Inflammatory macrophage (primary cell): ENCODE measurements at places on chromosomes 7 and 10.

GRCh38 chr7:149859369-149859768 is 14.4 kb upstream of the ATP6V0E2 start:
- DNase-seq, result no peak

DNA sequence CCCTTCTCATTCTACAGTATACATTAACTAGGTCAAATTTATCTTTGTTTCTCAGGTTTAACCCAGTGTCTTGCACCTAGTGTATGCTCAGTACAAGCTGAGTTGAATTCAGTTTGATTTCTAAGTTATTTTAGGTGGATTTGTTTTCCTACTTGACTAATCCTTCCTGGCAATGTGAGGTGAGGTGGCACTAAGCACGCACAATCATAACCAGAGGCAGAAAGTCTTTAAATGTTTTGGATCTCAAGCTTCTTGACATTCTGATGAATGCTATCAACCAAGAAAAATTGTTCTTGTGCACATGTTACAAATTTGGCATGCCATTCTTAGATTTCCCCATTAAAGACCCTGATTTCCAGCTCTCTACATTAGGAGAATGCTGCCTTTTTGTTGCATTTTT is 3.2 kb downstream of the BZW2 start:
- DNase-seq, result no peak

DNA sequence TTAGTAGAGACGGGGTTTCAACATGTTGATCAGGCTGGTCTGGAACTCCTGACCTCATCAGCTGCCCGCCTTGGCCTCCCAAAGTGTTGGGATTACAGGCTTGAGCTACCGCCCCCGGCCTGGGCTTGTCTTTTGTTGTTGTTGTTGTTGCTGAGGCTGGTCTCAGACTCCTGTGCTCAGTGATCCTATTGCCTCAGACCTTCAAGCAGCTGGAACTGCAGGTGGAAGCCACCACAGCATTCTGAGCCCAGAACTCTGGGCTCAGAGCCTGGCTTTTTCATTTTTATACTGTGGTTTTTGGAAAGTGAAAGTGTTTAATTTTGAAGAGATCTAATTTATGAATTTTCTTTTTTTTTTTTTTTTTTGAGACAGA is 16.2 kb upstream of the DNAJB6 start:
- DNase-seq, result peak; percentile 91

DNA sequence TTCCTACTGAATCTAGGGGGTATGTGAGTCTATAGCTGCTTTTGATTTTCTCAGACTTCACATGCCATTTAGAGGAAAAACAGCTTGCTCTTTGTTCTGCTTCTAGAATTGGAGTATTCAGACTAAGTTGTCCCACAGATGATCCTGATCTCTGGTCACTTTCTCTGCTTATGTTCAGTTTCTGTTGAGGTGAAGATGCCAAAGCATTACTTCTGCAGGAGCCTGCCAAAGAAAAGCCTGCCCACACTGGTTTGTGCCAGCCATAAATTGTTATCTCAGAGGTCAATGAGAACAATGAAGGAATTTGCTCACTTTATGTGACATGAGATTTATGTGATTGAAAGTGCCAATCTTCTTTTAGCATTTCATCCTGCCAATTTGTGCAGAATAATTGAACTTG is 163.6 kb downstream of the CDK14 start:
- DNase-seq, result no peak

GRCh38 chr7:131019351-131019750 is 285.3 kb upstream of the KLF14 start:
- DNase-seq, result no peak

DNA sequence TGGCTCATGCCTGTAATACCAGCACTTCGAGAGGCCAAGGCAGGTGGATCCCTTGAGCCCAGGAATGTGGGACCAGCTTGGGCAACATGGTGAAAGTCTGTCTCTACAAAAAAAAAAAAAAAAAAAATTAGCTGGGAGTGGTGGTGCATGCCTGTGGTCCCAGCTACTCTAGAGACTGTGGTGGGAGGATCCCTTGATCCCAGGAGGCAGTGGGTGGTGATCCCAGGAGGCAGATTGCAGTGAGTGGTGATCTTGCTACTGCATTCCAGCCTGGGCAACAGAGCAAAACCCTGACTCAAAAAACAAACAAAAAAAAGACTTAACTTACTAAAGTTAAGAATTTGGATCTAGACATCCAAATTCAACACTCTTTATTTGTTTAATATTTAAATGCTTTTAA is 10.2 kb upstream of the ADO start:
- no peak for DNase-seq

DNA sequence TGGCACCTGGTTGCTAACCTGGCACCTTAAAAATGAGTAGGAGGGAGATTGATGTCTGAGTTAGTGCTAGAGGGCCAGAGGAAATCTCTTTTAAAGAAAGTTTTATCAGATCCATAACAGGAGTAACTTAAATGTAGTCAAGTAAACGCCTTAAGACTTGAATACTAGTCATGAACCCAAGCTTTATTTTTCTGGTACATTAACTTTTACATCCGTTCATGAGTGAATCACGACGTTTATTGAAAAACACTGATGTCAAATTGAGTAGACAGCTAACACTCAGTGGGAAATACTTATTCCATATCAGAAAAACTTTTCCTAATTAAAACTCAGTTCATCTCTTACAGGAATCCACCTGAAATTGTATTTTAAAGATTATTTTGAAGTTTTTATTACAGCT is 6.9 kb upstream of the LAMB1 start:
- no peak for DNase-seq

DNA sequence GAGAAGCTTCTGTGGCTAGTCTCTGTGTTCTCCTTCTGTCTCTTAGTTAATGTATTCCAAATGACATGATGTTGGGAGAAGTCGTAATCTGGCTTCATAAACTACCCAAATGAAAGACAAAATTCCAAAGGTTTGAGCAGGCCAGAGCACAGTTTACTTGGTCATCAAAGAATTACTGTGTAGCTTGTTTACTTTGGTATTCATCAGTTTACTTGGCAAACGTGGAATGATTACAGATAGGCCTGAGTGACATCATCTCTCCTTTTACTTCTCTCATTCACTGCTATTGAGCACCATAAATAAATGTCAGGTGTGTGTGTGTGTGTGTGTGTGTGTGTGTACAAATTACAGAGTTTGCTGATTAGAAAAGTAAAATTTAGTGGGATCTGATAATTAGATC is 327.3 kb downstream of the PHTF2 start:
- DNase-seq, result no peak

DNA sequence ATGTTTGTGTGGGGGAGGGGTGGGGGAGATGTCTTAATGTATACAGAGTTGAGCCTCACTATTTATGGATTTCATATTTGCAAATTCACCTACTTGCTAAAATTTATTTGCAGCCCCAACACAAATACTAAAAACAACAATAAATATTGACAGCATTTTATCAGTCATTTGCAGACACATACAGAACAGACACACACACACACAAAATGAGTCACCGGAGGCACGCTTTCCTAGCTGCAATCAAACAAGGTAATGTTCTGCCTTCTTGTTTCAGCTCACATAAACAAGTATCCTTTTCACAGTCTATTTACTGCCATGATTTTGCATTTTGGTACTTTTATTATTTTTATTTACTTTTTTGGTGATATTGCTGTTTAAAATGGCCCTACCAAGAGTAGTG is 88.5 kb downstream of the IPMK start:
- DNase-seq, result no peak

GRCh38 chr10:11678074-11678793 is 63.9 kb upstream of the ECHDC3 start:
- peak; percentile 76 for DNase-seq

DNA sequence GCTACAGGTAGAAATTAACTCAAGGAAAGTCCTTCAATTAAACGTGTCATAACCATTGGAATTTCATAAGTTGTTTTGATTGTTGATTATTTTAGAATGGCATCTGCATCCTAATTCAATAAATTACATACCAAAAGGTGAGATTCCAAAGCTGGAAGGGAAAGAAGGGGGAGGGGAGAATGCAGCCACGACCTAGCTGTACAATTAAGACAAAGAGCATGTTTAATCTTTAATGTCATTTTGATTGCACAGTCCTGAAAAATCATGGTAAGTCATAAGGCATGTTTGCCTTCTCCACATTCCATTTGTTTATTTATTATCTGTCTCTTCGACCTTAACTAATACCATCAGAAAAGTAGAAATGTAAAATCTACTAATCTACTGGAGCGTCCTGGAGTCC is 358.1 kb downstream of the FRMD4A start:
- no peak for DNase-seq

- DNase-seq, result no peak
Measured at GRCh38 chr7:4091767-4092166, 590.3 kb upstream of the FOXK1 start.

DNA sequence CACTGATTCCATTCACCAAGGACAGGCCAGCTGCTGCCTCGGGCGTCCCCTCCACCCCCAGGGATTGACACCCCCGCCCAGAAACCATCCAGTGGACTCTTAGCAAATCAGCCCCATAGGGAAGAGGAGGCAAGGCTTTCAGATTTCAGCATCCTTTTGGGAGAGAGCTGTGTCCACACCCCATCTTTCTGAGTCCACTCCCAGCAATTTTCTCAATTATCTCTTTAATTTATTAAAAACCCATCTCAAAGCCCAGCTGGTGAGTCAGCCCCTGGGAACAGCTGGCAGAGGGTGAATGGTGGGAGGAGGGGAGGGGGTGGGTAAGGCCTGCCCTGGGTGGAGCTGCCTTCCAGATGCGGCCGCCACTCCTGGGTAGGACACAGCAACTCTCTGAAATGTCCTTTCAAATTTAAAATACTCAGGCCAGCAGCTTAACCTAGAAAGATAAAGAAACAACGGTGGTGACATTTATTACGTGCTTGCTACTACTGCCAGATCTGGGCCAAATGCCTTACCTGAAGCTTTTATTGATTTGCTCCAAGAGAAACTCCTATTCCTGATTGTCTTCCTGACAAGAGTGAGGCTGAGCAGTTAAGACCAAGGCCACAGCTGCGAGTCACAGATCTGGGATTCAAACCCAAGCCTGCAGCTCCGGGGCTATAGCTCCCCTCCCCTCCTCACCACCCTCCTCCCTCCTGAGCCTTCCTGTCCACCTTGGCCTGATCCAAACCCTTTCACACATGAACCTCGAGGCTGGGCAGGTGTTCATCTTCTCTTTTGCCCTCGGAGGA is 120.4 kb downstream of the RGS10 start:
- no peak for DNase-seq

DNA sequence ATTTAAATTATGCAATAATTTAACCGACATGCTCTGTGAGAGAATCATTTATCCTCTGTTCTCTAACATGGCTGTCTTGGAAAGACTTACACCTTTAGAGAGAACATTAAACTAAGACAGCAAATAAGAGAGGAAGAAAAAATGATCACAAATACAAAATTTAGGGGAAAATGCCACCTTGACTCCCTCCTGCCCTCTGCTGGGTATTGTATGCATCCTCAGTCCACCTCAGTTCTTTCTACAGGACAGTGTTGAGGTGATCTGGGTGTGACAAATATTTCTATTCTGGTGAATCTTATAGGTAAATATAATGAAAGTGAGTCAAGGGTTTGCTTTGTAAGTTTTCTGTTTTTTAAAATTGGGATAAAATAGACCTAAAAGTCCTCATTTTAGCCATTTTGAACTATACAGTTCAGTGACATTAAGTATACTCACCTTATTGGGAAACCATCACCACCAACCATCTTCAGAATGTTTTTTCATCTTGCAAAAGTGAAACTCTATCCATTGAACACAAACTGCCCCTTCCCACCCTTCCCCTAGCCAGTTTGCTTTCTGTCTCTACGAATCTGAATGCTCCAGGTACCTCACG is 61.5 kb upstream of the ELMO1 start:
- peak; percentile 30 for DNase-seq

DNA sequence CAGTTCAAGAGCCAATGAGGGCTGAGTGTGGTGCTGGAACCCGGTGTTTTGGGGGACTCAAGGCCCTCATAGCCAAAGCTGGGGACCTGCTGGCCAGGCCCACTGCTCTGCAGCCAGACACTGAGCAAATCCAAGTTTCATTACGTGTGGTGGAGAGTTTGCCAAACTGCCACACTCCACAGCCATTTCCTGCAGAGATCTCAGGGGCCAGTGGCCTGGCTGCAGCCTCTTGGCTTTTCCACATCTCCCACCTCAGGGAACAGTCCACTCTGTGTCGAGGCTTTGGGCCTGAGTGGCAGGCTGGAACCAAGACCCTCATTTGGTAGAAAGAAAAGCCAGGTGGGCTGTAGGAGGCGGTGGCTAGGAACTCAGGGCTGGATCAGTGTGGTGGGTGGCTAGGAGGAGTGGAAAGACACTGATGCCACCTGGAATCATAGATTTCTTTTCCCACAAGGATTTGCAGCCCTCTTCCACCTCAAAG is 3.2 kb downstream of the HOXA11 start:
- no peak for DNase-seq

DNA sequence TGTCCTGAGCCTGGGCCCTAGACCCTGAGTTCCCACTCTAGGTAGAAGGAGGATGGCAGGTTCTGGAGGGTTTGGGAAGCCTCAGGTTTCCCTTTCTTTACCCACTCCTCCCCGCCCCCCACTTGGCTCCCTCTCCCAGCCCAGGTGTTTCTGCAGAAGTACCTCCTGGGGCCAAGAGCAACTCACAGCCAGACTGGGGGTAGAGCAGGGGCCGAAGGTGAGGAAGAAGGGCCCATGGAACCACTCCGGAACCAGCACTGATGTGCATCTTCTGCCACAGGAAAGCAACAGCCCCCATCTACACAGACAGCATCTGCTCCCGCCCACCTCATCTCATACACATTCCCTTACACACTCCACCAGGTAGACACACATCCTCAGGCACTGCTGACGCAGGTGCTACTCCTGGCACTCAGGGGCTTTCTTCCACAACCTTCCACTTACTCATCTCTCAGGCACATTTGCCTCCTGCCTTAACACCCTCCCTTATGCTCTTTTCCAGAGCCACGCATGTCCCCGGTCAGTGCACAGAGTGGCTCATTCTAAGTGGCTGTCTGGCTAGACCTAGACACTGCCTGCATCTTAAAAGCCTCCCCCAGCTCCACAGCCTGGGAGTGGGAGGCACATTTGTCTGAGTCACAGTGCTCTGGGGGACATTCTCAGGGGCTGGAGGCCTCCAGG is 1.8 kb downstream of the EPHB6 start:
- DNase-seq, result no peak

- DNase-seq, result no peak
Measured at GRCh38 chr10:94578790-94579189, 33.2 kb downstream of the HELLS start.

DNA sequence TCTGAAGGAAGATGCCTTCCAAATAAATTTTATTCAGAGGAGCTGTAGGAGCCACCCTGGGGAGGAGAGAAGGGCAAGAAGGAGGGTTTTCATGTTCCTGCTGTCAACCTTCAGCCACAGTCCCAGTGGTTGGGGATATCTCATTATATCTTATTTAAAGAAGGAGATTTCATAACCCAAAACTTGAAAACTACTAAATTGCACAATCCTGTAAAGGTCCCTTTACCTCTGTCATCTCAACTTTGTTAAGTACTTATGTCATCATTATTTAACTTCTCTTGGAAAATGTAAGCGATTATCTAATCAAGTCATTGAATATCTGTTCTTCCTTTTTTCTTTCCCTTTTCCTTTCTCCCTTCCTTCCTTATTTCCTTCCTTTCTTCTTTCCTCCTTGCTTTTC is 794.5 kb upstream of the IGFBP3 start:
- no peak for DNase-seq

DNA sequence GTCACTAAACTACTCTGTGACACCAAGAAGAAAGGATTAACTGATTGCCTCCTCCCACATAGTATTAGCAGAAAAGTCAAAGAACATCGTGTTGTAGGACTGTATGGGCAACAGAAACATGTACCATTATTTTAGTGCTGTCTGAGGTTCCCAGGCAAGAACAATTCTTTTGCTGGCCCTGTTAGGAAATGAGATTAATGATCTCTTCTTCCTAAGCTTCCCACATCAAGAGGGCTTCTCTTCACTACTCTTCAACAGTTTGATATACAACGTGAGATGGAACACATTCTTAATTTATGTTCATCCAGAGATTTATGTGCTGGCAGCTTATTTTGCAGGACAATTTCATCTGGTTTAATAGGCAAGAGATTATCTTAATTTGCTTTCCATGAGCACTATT is 219.6 kb downstream of the DOCK4 start:
- no peak for DNase-seq
